ENCODE measurements at places on chromosomes 5 and 9.

DNA sequence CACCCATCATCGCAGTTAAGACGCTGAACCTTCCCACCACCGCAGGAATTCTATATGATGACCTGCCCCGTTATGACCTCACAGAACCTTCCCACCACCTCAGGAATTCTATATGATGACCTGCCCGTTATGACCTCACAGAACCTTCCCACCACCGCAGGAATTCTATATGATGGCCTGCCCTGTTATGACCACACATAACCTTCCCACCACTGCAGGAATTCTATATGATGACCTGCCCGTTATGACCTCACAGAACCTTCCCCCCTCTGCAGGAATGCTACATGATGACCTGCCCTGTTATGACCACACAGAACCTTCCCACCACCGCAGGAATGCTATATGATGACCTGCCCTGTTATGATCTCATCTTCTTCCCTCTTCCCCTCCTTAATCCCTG is 64.3 kb downstream of the IRX1 start:
- DNase-seq = no peak

DNA sequence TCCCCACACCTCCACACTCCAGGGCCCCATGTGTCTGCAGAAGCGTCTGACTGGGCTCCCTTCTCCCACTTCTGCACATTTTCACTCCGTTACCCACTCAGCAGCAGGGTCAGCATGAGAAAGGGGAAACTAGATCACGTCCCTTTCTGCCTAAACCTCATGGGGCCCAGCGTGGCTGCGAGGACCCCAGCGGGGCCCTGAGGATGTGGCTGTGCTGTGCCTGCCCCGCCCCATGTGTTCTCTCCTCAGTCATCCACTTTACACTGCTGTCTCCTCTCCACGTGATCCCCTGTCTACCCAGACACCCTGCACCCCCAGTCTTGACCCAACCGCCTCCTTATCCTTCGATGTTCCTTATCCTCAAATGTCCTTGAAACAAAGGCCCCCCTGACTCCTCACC is 59.8 kb upstream of the OTULINL start:
- no peak for DNase-seq

DNA sequence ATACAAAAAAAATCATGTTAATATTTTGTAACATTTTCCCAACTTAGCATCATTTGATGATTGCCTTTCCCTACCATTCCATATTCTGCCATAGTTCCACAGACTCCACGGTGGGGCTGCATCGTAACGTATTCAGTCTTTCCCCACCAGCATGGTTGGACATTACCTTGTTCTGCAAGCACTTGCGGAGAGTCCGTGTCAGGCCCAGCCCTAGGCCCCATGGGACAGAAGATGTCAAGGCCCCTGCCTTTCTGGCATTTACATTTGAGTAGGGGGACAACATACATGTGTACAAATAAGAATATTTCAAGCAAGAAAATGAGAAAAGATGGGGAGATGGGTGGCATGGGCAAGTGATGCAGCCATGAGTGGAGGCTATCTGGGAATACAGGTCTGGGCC is 8.2 kb upstream of the PHF2 start:
- DNase-seq = no peak

DNA sequence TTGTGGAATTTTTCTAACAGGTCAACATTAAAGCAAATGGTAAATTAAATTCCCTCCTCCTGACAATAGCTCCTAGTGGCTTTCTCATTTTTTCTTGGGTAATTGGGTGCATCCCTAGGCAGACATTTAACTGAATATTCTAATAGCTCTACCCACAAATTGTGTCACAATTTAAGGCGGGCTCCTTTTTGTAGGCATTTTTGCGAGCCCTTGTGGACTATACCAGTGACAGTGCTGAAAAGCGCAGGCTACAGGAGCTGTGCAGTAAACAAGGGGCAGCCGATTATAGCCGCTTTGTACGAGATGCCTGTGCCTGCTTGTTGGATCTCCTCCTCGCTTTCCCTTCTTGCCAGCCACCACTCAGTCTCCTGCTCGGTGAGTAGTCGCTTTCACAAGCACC is 20.0 kb downstream of the MTRR start:
- DNase-seq = no peak

DNA sequence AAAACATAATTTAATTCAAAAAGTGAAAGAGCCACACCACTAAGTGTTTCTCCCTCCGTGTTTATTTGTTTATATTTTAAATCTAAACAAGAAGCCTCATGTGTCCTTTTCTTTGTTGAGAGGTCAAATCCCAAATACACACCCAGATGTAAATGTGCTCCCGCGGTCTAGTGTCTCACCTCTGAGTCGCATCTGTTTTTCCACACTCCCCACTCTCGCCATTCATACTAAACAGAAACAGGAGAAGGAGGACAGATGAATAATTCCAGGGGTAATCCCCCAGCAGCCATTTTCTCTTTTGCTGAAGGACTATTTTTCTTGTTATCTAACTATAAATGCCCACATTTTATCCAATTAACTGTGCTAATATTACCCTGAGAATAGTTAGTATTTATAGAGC is 361.6 kb upstream of the RIOK2 start:
- no peak for DNase-seq

GRCh38 chr5:7753181-7753580 is 97.8 kb downstream of the CFAP90 start:
- no peak for DNase-seq

- no peak for DNase-seq
Observed at GRCh38 chr9:132827366-132827765, 50.7 kb downstream of the AK8 start.

DNA sequence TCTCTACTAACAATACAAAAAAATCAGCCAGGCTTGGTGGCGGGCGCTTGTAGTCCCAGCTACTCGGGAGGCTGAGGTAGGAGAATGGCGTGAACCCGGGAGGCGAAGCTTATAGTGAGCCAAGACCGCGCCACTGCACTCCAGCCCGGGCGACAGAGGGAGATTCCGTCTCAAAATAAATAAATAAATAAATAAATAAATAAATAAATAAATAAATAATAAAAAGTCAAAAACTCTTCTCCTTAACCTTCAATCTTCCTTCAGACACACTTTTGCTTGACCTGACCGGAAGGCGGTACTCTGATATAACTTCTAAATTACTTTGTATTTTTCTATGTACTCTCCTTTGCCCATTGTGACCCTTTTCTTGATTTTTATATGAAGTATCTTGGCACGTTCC is 302.1 kb downstream of the SLF1 start:
- no peak for DNase-seq
